Left renal pelvis (tissue), 4 donors: ENCODE measurements at places on chromosomes 11 and 22.

DNA sequence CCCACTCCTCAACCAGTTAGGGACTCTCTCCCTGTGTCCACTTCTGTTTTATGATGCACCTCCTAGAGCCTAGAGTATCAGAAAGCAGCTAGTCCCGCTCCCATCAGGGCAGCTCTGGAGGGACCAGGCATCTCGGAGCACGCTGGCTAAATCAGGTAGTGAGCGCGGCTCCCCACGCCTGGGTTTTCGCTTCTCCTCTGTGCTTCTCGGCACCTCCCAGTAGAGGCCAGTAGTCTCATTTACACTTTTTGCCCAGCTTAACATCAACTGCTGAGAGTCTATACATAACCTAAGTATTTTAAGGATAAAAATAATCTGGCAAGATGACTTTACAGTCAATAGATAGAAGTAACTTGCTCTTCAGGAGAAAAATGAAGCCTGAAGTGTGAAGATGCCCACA lies 473.8 kb downstream of the OPCML start:
- no peak for DNase-seq

GRCh38 chr11:22808571-22809197 lies 20.9 kb downstream of the SVIP start:
- DNase-seq, result no peak

- DNase-seq, result no peak
Measured at GRCh38 chr11:91248199-91248807, 976.3 kb upstream of the FAT3 start.

- DNase-seq, result no peak
Measured at GRCh38 chr11:72589802-72590761, 84.1 kb downstream of the PDE2A start.

GRCh38 chr22:19056951-19057401 lies 65.2 kb downstream of the DGCR2 start:
- no peak for DNase-seq

DNA sequence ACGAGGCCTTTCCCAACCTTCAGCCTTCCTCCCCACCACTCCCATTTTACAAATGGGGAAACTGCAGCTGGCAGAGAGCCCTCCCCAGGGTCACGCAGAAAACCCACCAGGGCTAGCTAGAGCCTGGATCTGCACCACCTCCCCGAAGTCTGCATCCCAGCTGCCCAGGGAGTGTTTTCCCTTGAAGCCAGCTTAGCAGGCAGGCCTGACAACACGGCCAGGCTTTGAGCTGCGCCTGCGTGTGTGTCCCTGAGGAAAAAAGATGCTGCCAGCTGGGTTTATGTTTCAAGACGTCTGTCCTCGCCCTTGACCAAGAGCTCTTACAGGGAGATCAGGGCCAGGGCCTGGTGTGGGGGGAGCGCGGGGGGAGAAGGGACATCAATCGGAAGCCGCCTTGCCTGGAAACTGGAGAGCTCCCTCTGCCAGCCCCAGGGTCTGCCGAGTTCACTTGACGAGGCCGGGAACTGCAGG lies 20.3 kb downstream of the WNT11 start:
- DNase-seq, result peak; percentile 68

- no peak for DNase-seq
Measured at GRCh38 chr11:93526346-93526633, 16.9 kb downstream of the SMCO4 start.

DNA sequence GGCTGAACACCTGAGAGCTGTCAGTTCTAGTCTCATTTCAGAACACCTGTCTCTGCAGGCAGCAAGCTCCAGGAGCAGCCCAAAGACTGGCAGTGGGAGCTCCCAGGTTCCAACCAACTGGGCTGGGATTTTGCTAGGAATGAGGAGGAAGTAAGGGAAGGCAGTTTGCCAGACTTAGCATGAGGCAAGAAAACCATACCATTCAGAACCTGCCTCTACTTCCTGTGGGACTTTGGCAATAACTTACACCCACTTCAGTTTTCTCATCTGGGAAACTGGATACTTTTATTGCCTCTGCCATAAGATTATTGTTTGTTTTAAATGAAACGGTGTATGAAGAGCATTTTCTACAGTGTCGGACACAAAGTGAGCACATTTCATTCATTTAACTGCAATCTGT lies 363.7 kb upstream of the ISX start:
- no peak for DNase-seq

DNA sequence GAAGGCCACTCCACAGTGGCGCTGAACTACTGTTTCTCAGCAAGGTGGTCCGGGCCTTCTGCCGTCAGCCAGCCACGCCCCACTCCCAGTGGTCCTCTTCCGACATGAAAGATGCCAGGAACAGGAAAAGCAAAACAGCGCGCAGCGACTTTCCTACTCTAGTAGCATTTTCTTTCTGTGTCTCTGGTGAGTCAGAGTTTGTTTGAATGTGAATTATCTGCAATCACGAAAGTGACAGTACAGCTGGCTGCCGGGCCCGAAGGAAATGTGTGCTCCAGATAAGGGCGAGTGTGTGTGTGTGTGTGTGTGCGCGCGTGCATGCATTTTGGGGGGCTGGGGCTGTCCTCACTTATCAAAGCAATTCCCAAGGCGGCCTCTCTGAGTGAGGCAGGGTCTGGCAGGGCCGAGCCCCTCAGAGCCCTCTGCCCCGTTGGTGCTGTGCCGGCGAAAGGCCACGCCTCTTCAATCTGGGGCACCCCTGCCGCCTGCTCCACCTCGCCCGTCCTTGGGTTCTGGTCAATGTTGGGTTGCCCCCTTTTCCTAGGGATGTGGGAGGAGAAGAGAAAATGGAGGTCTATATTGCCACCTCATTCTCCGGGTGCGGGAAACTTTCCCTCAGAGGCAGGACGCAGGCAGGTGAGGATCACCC lies 288.5 kb downstream of the KIRREL3 start:
- no peak for DNase-seq

DNA sequence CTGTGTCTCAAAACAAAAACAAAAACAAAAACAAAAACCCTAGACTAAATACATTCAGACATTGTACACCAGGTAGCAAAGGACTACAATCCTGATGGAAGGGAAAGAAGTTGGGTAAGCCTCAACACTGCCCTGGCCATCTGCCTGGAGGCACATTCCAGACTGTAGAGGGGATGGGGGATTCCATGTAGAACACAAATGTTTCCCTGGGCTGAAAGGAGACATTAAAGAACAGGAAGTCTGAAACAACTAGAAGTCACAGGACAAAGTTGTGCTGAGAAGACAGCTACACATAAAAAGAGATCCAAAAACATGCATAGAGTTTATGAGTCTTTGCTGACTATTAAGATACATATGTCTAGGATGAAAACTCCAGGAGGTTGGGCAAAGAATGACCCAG lies 83.9 kb downstream of the RRAS2 start:
- no peak for DNase-seq

- no peak for DNase-seq
Measured at GRCh38 chr11:63762654-63763495, 5.7 kb downstream of the ZFTA start.

GRCh38 chr11:106091480-106092123 lies 14.1 kb downstream of the AASDHPPT start:
- DNase-seq, result no peak

GRCh38 chr22:25383278-25383820 lies 163.9 kb downstream of the CRYBB2 start:
- DNase-seq, result no peak

DNA sequence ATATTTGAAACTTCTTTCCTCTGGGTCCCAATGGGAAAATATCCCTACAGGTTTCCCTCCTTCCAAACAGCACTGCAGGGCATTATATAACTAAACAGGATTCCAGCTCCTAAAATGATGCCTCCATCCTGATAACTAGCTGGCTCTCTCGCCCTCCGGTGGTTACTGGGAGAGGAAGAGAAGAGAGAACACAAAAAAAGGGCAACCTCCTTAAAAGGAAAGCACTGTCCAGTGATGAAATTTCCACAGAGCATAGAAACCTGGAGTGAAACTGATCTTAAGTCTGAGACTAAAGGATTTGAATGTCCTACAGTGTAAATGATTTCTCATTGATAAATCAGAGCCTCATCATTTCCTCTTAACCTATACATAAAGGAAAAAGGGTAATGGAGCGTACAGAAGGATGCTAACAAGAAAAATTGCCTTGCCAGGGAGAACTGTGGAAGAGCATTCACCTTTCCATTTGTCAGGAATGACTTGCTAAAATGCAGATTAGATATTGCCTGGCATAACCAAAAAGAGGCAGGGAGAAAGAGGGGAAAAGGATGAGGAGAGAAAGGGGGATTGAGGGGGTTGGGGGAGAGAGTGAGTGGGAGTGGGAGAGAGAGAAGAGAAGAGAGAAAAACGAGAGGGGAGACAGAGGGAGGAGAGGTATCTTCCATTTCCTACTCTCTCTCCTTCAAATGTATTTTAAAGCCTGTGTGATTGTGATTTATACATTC lies 121.3 kb downstream of the APOL5 start:
- no peak for DNase-seq

GRCh38 chr22:39152511-39153219 lies at the start of gene CBX7:
Gene CBX7 (minus strand): TSS chr22:39152680. CDS start chr22:39152444, 236 bp downstream.
- DNase-seq, result no peak

DNA sequence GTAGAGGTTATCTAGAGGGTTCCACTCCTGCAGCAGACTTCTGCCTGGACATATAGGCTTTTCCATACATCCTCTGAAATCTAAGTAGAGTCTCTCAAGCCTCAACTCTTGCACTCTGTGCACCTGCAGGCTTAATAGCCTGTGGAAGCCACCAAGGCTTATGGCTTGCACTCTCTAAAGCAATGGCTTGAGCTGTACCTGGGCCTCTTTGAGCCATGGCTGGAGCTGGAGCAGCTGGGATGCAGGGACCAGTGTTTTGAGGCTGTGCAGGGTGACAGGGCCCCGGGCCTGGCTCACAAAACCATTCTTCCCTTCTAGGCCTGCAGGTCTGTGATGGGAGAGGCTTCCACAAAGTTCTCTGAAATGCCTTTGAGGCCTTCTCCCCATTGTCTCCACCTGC lies 2.9 kb upstream of the NXPE4 start:
- DNase-seq, result no peak

GRCh38 chr11:995044-995751 lies 41.3 kb downstream of the MUC6 start:
- no peak for DNase-seq

GRCh38 chr11:2293984-2294925 lies 7.5 kb downstream of the C11orf21 start:
- DNase-seq, result no peak

DNA sequence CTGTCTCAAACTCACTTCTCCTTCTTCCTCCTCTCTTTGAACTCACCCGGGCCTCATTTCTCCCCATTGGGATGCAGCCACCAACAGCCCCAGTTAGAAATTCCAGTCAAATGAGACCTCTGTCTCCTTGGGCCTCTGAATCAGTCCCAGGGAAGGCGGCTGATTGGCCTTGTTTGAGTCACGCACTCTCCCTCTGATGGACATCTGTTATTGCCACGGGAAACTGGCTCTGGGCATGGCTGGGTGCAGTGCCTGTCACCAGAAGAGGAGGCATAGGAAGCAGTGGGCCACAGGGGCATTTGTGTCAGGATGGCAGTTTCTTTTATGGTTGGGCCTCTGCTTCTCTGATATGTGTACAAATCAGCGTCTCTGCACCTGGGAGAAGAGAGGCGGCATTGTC lies 9.6 kb upstream of the WNT11 start:
- DNase-seq, result no peak
